ENCODE measurements at places on chromosomes 11 and 22.

- no peak for DNase-seq
Observed at GRCh38 chr11:122421702-122422101, 233.8 kb upstream of the UBASH3B start.

GRCh38 chr11:45079943-45080719 lies 66.3 kb upstream of the PRDM11 start:
- no peak for DNase-seq

DNA sequence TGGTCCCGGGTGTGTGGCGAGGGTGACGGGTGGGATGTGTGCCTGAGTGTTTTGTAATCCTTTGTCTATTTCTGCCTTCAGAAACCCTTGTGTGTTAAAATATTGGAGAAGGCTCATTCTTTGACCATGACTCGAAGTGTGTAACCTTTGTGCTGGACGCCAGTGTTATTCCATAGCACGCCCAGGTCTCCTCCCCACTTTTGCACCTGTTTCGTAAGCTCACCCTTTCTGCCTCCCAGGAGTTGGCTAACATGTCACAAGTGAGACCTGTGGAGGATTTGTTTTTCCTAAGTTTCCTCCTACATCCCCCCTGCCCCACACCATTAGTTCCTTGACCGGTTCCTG lies 382 bp downstream of the C11orf54 start:
- DNase-seq: peak; percentile 88

- no peak for DNase-seq
Observed at GRCh38 chr22:22388494-22388893, 120.0 kb downstream of the ZNF280B start.

DNA sequence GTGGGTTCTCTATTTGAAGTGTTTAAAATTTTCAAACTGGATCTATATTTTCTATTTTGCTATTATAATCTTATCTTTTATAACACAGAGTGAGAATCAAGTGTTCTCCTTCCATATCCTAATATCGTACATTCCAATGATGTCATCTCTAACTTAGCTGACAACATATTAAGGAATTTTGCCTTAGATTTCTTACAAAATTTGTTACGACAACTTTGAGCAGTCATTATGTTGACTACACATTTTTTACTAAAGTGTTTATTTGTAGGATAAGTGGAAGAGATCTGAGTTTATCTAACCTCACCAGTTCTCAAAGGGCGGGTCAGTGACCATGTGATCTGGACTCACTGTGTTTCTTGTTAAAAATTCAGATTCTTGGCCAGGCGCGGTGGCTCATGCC lies 12.7 kb downstream of the BTG4 start:
- no peak for DNase-seq

DNA sequence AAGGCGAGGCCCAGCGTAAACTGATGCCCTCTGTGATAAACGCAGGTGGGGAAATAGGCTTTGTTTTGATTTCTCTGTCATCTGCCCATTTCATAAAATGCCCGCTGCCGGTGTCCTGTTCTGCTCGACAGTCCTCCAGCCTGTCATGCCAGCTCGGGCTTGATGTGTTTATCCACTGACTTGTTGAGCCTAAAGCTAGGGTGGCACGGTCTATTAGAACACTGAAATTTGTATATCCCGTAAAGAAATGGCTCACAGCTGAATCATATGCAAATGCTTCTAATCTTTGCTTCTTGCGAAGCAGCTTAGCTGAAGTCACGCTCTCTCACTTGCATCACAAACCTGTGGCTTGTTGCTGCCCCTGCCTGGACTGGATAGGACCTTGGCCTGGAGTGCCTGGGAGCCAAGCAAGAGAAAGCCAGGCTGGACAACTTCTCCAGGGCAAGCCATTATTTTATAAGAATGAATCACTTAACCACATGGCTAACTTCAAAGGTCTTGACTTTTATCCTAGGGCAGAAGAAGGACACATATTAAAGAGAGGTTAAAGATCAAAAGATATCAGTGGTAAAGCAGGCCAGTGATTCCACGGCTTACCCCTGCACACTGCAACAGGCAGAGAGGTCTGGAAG lies 33.1 kb downstream of the EHF start:
- no peak for DNase-seq

GRCh38 chr11:117805045-117805444 lies 8.0 kb upstream of the DSCAML1 start:
- DNase-seq: no peak

DNA sequence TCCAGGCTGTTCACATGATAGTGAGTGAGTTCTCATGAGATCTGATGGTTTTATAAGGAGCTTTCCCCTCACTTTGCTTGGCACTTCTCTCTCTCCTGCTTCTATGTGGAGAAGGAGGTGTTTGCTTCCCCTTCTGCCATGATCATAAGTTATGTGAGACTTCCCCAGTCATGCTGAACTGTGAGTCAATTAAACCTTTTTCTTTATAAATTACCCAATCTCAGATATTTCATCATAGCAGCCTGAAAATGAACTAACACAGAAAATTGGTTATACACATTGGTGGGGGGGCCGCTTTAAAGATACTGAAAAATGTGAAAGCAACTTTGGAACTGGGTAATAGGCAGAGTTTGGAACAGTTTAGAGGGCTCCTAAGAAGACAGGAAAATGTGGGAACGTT lies 741.1 kb upstream of the LUZP2 start:
- no peak for DNase-seq

- DNase-seq: no peak
Observed at GRCh38 chr22:26606611-26607010, 11.2 kb downstream of the CRYBB1 start.

GRCh38 chr11:118415062-118415738 lies 13.8 kb downstream of the ATP5MG start:
- no peak for DNase-seq

DNA sequence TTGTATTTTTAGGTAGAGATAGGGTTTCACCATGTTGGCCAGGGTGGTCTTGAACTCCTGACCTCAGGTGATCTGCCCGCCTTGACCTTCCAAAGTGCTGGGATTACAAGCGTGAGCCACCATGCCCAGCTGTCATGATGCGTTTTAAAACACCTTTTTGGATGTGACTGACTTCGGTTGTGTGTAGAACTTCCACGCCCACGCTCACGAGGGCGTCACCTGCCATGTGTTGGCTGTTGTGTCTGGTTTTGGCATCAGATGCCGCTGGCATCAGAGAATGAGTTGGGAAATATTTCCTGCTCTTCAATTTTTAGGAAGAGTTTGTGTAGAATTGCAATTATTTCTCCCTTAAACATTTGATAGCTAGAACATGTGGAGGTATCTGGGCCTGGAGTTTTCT lies 109.1 kb downstream of the KCNQ1 start:
- no peak for DNase-seq

DNA sequence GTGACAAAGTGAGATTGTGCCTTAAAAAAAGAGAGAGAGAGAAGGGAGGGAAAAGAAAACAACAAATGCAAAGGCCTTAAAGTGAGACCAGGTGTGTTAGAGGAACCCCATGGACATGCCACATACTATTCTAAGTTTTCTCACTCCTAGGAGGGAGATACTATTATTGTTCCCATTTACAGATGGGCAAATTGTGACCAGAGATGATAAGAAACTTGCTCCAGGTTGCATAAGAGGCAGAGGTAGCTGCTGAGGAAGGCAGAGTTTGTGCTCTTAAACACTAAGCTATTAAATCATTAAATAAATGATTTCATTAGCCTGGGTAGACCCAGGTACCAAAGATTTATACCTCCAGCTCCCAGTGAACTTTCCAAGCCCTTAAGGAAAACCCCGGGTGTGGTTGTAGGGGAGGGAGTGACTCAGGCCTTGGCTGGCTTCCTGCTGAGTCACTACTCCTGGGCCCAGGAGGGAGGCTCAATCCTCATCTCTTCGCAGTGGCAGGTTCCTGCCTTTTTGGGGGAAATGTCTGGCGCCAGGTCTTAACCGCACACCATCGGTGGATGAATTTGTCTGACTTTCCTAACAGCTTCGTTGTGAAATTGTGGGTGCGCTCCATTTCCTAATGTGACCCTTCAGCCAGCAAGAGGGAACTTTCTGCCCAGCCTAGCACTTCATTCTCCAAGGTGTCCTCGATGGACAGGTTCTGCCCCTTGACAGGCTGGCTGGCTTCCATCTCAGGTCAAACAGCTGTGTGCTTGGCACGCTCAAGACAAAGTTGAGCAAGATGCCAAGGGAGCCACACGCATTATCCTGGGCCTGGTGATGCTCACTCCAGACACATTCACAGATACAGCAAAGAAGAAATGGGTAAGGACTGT lies 33.4 kb upstream of the PTPRJ start:
- no peak for DNase-seq

- no peak for DNase-seq
Observed at GRCh38 chr11:95680169-95680929, 109.2 kb downstream of the FAM76B start.

DNA sequence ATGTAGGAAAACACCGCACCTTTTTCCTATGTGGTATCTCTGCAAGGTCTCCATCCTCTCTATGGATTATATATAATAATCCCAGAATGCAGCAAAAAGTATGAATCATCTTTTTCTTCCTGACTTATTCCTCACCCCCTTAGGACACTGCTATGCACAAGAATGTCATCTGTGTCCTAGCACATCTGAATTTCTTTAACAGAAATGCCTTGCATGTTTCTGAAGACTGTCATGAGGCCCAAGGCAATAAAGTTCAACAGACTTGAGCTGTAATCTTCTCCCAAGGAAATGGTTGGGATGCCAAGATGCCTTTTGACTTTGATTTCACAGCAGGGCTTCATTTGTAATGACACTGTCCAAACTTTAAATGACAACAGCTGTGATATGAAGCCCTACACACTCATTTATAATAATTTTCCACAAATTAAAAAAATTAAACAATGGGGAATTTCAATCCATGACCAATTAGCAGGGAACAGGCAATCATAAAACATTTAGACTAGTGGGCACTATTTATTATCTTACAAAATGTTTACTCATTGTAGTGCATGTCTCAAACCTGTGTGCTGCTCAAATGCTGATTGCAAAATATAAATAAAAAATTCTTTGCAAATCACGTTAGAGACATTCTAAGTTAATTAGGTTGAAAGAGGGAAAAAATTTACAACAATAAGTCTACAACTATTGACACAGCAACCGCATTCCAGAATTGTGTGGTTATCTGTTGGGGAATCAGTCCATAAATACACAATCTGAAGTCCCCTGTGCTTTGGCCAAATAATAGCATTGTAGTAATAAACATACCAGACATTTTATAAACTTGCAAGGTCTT lies 242.3 kb downstream of the SWAP70 start:
- DNase-seq: no peak

GRCh38 chr11:94964934-94965333 lies 8.4 kb downstream of the CWC15 start:
- DNase-seq: no peak

DNA sequence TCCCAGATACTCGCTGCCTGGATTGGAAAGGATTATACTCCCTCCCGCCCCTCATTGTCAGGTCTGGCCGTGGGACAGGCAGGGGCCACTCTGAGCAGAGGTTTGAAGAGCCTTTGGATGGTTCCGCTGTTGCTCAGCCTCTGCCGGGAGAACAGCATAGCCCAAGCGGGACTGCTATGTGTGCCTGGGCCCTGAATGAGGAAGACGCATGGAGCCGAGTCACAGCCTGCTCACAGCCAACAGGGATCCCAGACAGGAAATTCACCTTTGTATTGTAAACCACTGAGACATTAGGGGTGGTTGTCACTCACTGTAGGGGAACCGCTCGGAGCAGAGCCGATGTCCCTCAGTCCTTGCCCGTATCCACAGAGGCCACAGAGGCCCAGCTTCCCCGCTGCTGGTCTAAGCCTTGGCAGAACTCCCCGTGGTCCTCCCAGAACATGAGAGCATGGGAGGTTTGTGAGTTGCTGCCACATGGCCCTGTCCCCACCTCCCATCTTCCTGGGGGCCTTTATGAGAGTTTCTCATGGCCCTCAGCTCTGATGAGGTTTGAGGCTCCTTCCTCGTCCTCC lies 10.7 kb upstream of the FAM118A start:
- DNase-seq: no peak

GRCh38 chr11:95245581-95245980 lies 14.6 kb upstream of the SESN3 start:
- no peak for DNase-seq

- DNase-seq: no peak
Observed at GRCh38 chr22:19766511-19767426, 6.2 kb downstream of the TBX1 start.

- DNase-seq: no peak
Observed at GRCh38 chr22:37258753-37259401, 14.8 kb upstream of the RAC2 start.

DNA sequence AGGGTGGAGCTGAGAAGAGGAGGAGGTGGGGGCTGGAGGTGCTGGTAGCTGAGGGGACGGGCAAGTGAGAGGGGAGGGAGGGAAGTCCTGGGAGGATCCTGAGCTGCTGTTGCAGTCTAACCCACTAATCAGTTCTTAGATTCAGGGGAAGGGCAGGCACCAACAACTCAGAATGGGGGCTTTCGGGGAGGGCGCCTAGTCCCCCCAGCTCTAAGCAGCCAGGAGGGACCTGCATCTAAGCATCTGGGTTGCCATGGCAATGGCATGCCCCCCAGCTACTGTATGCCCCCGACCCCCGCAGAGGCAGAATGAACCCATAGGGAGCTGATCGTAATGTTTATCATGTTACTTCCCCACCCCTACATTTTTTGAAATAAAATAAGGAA lies 24.4 kb downstream of the FADS3 start:
- DNase-seq: no peak

DNA sequence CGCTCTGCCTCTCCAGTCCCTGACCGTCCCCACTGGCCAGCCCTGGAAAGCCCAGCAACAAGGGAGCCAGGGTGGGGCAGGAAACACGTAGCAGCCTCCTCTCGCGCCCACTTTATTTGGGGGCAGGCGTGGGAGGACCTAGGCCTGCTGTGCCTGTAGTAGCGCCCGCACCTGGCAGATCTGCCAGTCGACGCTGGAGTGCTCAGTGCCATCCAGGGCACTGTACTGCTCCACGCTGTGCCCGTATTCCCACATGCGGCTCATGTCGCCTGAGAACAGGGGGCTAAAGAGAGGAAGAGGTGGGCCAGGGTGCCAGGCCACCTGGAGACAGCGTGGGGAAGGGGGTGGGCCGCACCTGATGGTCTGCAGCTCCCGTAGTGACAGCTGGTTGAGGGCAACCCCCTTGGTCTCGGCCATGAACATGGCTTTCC lies 17.0 kb upstream of the DRICH1 start:
- DNase-seq: no peak

GRCh38 chr22:44667829-44668189 lies 34.2 kb upstream of the PRR5 start:
- no peak for DNase-seq

DNA sequence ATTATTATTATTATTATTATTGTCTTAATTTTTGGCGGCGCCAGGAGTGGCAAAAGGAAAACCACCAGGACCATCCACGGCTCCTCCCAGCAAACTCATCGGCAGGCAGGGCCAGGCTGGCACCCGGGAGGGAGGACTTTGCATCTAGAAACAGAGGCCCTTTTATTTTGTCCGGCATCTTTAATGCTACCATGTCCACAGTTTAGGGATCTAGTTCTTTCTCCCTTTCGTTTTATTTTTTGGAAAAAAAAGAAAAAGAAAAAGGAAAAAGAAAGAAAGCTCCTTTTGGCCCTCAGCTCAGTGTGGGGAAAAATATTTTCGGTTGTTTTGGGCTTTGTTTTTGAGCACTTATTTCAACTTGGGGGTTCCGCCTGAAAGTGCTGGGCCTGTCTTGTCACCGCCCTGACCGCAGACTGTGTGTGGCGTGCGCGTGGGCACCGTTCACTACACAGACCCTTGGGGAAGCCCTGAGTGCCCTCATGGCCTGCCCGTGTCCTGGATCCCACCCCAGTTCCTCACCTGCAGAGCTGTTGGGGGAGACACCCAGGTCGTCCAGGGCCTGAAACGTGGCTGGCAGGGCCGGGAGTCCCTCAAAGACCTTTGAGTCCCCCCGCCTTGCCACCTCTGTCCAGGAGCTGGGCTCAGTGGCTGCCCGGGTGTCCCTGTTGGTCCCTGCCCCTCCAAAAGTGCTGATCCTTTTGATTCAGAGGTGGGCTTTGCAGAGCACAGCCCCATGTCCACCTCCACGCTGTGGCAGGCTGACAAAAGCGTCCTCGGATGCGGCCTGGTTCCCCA lies 69.1 kb upstream of the PPARA start:
- DNase-seq: no peak
